Osteocyte (in vitro differentiated cells): ENCODE measurements at places on chromosomes 6 and 20. TPM values are rescaled to one million over a fixed set of nuclear protein-coding genes. Genes with fewer than 3 reads are reported as not detected.
A peak's percentile ranks its signal among the peaks of the same experiment; 100 is the strongest.

The FOXQ1 gene
- total RNA-seq: not detected in 2 replicates

The TEAD3 gene
- total RNA-seq: 43.1 and 44.8 TPM in 2 replicates

The NT5E gene
- 193 and 197 TPM in 2 replicates for total RNA-seq

The PXMP4 gene
- 2.1 and 3.4 TPM in 2 replicates for total RNA-seq

The BPIFB2 gene
- not detected in 2 replicates for total RNA-seq

- H3K27ac ChIP-seq: no peak overlapping the region
- H3K4me3 ChIP-seq: no peak overlapping the region
- no peak for DNase-seq
Observed at GRCh38 chr6:25875563-25875905, 1.5 kb upstream of the SLC17A3 start.

- H3K36me3 ChIP-seq: no peaks in the 10 kb centered on the region
- H3K4me1 ChIP-seq: peaks cover 15% of the 10 kb centered on the region
- H3K27ac ChIP-seq: no peak overlapping the region
- H3K27me3 ChIP-seq: peaks cover 5% of the 10 kb centered on the region
Observed at GRCh38 chr6:53363341-53364079, 14.8 kb upstream of the ELOVL5 start.

DNA sequence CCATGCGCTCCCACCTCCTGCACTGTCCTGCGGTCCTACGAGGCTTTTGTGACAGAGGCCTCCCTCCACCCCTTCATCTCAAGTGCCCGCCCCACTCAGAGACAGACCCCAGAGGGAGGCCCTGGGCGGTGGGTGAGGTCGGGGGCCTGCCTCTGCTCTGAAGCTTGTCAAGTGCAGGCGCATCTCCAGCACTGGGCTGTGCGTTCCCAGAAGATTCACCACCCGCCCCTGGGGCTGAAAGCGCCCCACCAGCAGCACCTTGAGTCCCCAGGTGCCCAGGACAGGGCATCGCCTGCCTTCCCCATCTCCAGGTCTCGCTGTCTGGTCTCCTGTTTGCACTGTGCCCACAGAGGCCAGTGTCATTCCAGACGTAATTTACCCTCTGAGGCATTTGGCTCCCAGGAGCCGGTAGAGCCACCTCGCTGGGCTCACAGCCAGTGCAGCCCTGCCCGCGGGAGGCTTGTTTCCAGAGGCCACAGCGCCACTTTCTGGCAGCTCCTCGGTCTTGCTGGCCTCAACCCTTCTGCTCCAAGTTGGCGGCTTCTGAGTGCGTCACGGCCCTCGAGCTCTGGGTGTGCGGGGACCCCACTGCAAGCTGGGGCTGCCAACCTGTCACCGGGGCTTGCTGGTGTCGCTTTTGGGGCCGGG lies 191.1 kb downstream of the TAF4 start:
- no peak for DNase-seq
- H3K4me1 ChIP-seq: no peaks in the 10 kb centered on the region

DNA sequence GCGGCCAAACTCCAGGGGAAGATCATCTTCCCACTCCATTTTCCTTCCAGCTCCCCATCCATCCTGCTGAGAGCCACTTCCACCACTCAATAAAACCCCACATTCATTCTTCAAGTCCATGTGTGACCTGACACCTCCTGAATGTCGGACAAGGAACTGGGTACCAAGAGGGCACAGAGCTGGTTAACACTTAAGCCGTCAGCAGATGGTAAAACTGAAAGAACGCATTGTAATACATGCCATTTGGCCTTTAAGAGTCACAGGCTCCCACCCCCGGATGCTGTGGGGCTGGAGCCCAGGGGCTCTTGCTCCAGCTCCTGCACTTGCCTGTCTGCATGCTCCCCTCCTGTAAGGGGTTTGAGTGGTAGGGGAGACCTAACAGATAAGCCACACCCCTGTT lies 753.9 kb downstream of the COL12A1 start:
- H3K27ac ChIP-seq: no peak overlapping the region
- no peaks in the 10 kb centered on the region for H3K27me3 ChIP-seq
- H3K4me3 ChIP-seq: no peak overlapping the region
- H3K4me1 ChIP-seq: peaks cover 5% of the 10 kb centered on the region

DNA sequence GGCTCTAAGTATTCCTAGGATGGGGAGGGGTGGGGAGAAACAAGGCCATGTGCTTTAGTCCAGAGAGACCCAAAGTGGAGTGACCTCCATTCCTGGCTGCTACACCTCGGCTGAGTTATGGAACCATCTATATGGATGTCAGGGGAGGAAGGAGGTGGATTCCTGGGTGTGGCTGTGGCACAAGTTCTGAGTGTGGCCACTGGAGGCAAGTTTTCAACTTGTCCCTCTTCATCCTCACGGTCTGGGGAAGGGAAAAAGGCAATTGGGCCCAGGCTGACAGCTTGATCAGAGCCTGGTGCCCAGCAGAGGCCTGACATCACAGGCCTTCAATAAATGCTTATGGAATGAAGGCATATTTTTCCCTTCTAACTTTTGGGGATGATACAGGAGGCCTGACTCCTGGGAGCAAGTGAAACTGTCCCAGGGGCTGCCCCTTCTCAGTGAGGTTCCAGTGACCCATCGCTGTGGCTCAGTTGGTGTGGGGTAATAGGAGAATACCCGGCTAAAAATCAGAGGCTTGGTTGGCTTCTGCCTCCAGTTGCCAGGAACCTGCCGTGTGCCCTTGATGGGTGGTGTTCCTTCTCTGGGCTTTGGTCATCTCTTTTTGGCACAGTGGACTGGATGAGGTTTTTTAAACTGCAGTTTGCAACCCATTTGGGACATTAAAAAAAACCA lies 1.8 kb upstream of the ITPR3 start:
- H3K4me1 ChIP-seq: peaks cover 35% of the 10 kb centered on the region
- no peaks in the 10 kb centered on the region for H3K27me3 ChIP-seq
- peak overlapping the region; percentile 87 for H3K4me3 ChIP-seq
- no peak for DNase-seq
- peak overlapping the region; percentile 87 for H3K27ac ChIP-seq

GRCh38 chr6:136657666-136658065 lies 107.4 kb upstream of the MAP7 start:
- peaks cover 6% of the 10 kb centered on the region for H3K4me1 ChIP-seq
- no peak for DNase-seq
- H3K27ac ChIP-seq: no peak overlapping the region
- no peaks in the 10 kb centered on the region for H3K27me3 ChIP-seq

DNA sequence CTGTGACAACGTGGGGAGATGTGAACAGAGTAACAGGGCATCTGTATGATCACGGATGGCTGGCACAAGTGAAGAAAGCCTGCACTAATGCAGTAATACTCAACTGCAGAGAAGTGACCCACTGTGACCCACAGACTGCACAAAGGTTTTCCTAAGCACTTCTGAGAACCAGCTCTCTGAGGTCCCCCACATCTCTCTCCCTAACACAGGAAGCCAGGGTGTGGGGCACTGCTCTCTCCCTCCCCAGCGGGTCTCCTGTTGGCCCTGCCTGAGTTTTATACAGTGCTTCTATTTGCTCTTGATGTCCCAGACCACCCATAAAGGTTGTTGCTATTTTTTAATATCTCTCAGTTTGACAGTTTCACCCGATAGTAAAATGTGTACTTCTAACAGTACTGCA lies 11.3 kb downstream of the APMAP start:
- no peaks in the 10 kb centered on the region for H3K27me3 ChIP-seq
- no peak overlapping the region for H3K27ac ChIP-seq
- no peak for DNase-seq
- H3K4me1 ChIP-seq: no peaks in the 10 kb centered on the region
- peaks cover 54% of the 10 kb centered on the region for H3K36me3 ChIP-seq

DNA sequence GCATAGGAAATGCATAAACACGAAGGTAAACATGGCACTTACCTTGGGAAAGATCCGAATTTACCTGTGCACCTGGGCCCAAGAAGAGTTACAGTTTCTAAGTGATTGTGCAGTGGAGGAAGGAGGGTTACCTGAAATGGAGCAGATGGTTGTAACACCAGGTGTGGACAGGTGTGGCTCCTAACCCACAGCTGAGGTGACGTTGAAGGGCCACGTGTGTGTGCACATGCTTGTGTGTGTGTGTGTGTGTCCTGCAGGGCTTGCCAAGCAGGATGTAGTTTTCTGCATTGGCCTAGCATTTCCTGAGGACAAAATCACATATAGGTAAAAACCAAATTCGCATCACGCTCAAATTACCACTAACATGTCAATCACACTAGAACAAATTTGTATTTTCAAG lies 240.8 kb downstream of the ANKRD60 start:
- no peaks in the 10 kb centered on the region for H3K36me3 ChIP-seq
- H3K4me1 ChIP-seq: peaks cover 22% of the 10 kb centered on the region
- H3K27me3 ChIP-seq: peaks cover 9% of the 10 kb centered on the region
- DNase-seq: no peak
- no peak overlapping the region for H3K27ac ChIP-seq
